Inflammatory macrophage treated with lipopolysaccharide for 4 hours (primary cell): ENCODE measurements at places on chromosomes 11 and 22.

DNA sequence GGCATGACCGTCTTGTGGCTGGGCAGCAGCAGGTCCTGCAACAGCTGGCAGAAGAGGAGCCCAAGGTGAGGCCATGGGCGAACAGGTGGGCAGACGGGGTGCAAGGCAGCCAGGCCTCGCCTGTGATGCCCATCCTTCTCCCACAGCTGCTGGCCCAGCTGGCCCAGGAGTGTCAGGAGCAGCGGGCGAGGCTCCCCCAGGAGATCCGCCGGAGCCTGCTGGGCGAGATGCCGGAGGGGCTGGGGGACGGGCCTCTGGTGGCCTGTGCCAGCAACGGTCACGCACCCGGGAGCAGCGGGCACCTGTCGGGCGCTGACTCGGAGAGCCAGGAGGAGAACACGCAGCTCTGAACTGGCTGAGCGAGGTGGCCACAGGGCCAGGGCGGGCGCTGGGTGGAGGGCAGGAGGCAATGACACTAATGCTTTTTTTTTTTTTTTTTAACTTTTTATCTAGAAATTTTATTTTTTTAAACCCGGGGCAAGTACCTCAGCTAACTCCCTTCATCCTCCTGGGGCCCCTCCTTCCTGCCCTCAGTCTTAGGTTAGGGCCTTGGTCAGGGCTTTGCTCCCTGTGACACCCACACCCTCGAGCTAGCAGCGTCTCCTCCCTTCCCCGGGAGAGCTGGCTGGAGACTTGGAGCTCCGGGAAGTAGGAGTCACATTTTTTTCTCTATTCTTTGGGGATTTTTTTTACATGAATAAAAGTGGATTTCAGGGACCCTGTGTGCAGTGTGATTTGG is 16.0 kb downstream of the PLCB3 start:
- DNase-seq = no peak

DNA sequence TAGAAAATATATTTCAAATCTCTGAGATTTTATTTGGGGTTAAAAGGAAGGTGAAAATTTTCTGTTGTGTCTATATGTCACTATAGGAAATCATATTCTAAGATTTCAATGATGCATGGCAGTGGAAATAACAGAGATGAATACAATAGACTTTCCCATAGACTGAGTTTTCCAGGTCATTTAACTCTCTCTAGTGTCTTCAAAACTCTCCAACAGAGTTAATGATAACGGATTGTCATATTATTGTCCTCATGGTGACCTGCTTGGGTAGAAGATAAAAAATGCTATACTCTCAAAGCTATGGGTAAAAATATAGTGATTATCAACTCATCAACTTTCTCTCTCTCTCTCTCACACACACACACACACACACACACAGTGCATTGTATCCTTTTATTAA is 312.9 kb downstream of the CNTN5 start:
- no peak for DNase-seq

DNA sequence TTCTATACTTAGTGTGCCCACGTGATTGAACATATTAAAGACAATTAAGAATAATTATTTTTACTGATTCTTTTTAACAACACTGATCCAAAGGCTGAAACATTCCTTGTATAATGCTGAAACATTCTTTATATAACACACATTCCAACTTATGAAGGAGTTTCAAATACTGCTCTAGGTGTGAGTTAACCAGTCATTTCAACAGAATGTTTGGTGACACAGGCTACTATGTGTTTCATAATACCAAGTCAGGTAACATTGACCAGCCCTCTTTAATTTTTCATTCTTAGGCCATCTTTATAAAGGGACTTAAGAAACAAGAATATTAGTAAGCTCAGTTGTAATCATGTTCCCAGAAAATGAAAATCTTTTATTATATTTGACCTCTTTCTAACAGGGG is 136.6 kb downstream of the ELP4 start:
- DNase-seq = no peak

GRCh38 chr11:88122956-88123355 is 52.3 kb downstream of the RAB38 start:
- DNase-seq = no peak

GRCh38 chr11:64207256-64208085 is 950 bp downstream of the FERMT3 start:
- DNase-seq = peak; percentile 94

DNA sequence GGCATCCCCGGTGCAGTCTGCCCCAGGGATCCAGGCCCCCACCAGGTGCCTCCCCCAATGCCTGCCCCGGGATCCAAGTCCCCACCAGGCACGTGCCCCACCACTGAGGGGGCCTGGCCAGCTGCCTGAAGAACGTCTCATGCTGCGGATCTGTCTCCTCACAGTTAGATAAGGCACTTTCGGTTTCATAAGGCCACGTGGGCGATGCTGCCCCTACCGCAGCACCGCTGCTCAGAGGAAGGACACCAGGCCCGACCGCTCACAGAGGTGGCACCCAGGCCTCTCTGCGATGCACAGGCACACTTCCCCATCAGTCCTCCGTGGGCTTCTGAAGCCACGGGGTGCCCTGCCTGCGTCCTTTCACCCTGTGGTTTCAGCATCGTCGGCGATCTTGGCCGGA is 68.1 kb upstream of the BID start:
- DNase-seq = peak; percentile 21

- peak; percentile 64 for DNase-seq
Measured at GRCh38 chr22:40024201-40025061, 29.7 kb downstream of the FAM83F start.

DNA sequence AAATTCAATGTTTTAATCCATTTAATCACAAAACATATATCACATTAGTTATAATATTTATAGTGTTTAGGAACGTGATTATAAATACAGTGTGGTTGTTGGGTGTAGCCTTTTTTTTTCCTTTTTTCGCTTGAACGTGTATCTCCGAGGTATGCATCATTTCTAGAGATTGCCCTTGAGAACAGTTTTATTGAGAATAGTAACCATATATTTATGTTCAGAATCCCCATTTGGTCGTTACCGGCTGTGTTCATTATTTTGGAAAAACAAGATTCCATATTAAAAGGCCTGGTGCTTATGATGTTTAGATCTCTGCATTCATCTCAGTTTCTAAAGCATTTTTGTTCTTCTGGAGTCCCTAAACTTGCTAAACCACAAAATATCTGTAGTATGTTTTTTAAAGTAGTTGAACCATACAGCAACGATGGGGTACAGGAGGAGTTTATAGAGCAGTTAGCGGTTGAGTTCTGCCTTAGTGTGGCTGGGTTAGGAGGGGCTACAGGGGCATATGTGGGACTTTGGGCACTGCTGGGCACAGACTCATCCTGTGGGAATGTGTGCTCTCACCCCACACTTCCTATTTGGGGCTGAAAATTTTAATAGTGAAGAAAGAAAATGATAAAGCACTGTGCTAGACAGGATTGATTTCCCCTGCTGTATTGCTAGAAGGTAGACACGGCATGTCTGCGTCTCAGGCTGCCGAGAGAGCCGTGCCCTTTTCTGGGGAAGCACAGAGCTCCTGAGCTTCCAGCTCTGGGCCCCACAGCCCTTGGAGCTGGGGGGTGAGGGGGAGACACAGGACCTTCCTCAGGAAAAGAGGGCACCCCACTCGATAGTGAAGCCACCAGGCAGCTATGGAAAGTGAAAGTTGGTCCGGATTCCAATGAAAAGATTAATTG is 81.5 kb upstream of the PPARA start:
- peak; percentile 44 for DNase-seq

- no peak for DNase-seq
Measured at GRCh38 chr11:69377953-69378302, 84.0 kb downstream of the MYEOV start.

- DNase-seq = no peak
Measured at GRCh38 chr22:43543522-43544288, 131.9 kb downstream of the MPPED1 start.
